ENCODE measurements at places on chromosomes 2 and 18. TPM values are rescaled to one million over a fixed set of nuclear protein-coding genes. Genes with fewer than 3 reads are reported as not detected.

DNA sequence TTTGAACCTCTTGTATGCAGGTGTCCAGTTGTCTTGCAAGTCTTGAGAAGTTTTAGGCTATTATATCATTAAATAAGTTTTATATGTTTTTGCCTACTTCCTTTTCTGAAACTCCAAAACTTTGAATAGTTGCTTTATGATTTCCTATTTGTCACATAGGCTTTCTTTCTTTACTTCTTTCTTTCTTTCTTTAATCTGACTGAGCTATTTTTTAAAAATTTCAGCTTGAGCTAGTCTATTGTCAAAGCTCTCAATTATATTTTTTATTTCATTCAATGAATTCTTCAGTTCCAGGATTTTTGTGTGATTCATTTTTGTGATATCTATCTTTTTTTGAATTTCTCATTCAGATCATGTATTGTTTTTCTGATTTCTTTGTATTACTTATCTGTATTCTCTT, 102.1 kb upstream of the TMEM178A start:
- DNase-seq = no peak

- DNase-seq = no peak
Measured at GRCh38 chr2:39408351-39409136, 28.5 kb downstream of the MAP4K3 start.

DNA sequence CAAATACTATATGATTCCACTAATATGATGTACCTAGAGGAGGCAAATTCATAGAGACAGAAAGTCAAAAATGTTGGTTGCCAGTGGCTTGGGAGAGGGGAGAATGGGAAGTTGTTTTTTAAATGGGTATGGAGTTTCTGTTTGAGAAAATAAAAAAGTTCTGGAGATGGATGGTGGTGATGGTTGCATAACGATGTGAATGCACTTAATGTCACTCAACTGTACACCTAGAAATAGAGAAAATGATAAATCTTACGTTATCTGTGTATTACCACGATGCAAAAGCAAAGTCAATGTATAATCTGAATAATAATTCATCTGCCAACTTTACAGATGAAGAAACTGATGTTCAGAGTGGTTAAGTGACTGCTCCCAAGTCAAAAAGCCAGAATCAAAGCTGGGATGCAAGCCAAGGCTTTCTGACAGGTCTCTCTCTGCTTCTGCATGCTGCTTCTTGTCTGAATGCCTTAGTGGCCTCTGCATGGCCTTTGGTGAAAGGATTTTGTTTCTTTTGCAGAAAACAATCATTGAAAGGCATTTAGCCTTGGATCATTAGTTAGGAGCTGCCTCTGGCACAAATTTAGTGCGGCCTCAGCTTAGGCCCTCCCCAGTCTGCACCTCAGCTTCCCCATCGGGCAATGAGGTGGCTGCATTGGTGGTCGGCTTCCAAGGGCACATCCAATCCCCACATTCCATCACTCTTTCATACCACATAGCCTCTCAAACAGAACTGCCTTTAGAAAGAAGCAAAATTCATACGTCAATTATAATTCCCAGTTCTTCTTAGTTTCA, 46.5 kb upstream of the MYCN start:
- DNase-seq = no peak

DNA sequence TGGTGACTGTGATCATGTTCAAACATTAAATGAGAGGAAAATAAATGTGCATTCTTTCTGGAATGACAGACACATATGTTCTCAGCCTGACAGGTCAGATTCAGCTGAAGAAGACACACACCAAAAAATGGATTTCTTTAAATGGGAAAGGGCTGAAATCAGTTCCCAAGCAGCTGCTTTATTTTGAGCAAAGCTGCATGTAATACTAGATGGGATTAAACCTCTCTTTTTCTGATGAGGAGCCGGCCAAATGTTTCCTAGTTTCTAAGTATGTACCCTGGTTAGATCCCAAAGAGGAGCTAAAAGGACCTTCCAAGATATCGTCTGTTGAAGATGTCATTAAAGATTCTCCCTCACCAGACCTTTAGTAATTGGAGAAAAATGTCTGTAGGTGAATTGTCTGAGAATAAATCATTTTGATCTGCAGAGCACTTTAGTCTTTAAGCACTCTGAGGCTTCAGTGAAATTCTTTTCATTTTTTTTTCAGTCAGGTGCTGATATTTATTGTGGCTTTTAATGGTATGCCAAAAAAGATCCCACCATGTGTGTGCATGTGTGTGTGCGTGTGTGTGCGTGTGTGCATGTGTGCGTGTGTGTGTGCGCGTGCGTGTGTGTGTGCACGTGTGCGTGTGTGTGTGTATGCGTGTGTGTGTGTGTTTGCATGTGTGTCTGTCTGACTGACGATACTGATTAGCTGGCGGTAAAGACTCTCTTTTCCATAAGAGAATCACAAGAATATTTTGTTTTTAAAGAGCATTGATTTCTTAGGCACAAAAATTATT, 175.8 kb downstream of the IRS1 start:
- no peak for DNase-seq

CD207 gene
- not detected for total RNA-seq
